Dermis microvascular lymphatic vessel endothelial cell (primary cell): ENCODE measurements at places on chromosomes 5 and 9. TPM values are rescaled to one million over a fixed set of nuclear protein-coding genes. Genes with fewer than 3 reads are reported as not detected.

The HTR1A gene
- not detected in 2 replicates for total RNA-seq

The PCDH12 gene
- 22.9 and 29.7 TPM in 2 replicates for total RNA-seq

The INVS gene
- 20.4 and 22.5 TPM in 2 replicates for total RNA-seq

The CCL21 gene
- total RNA-seq, result 1.8 and 12.0 TPM in 2 replicates

The TLX3 gene
- total RNA-seq, result not detected in 2 replicates

The BDP1 gene
- total RNA-seq, result 16.0 and 17.8 TPM in 2 replicates

The FST gene
- 3.2 and 19.6 TPM in 2 replicates for total RNA-seq

The ARL10 gene
- total RNA-seq, result 6.0 and 11.9 TPM in 2 replicates

The IFNK gene
- not detected in 2 replicates for total RNA-seq

The SLC36A3 gene
- not detected in 2 replicates for total RNA-seq

The WDR38 gene
- total RNA-seq, result not detected in 2 replicates

The PTPRD gene
- total RNA-seq, result 0.89 and 1.8 TPM in 2 replicates

The IFNA21 gene
- not detected in 2 replicates for total RNA-seq

The CYLC2 gene
- total RNA-seq, result not detected in 2 replicates

The QSOX2 gene
- total RNA-seq, result 5.1 and 6.4 TPM in 2 replicates

The SMIM33 gene
- under 0.01 TPM in 1 of 2 replicates, not detected in the other for total RNA-seq

The SNCAIP gene
- total RNA-seq, result 12.8 and 50.6 TPM in 2 replicates
